ENCODE measurements at places on chromosomes 1 and 21. TPM values are rescaled to one million over a fixed set of nuclear protein-coding genes. Genes with fewer than 3 reads are reported as not detected.
A peak's percentile ranks its signal among the peaks of the same experiment; 100 is the strongest.

The HMGN2 gene
- 1,156 TPM for total RNA-seq

DNA sequence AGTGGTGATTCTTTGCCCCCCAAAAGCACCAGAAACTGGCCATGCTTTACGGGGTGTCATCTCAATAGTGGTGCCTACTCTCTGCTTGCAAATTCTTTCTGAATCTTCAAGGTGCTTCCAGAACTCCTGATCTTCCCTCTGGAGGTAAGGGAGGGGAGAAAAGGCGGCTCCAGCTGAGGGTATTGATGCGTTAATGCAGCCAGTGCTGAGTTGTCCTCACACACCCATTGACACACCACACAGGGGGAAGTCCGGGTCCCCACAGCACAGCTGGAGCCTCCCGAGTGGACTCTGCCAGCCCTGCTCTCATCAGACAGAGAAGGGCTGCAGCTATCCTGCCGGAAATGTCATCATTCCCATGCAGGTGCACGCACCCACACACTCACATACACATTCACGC, 1.2 kb downstream of the VSIG8 start:
- DNase-seq: no peak

DNA sequence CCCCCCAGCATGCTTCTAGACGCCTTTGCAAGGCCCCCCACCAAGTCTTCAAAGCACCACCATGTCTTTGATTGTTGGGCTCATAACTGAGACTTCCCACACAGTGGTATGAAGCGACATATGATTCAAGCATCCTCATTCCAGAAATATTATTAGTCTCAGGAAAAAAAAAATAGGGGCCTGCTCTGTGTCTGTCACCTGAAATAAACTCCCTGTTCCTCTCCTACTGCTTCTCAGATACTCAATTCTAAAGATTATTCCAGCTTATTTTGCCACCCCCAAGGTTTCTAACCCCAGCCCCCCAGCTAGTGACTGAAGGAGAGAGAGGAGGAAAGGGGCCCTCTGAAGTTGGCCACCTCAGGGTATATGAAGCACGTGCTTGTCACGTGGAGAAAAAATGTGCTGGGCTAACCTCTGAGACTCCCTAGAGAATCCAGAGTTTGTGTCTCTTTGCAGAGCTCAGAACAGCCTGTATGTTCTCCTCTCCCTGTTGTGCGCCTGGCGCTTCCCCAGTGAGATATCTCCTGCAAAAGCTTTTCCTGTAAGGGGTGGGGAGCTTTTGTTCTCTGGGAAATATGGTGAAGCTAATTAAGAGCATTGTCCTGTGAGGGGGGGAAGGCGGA, 35.9 kb upstream of the RASAL2 start:
- peak; percentile 47 for DNase-seq

GRCh38 chr1:29785137-29785527, 548.8 kb downstream of the PTPRU start:
- no peak for DNase-seq

DNA sequence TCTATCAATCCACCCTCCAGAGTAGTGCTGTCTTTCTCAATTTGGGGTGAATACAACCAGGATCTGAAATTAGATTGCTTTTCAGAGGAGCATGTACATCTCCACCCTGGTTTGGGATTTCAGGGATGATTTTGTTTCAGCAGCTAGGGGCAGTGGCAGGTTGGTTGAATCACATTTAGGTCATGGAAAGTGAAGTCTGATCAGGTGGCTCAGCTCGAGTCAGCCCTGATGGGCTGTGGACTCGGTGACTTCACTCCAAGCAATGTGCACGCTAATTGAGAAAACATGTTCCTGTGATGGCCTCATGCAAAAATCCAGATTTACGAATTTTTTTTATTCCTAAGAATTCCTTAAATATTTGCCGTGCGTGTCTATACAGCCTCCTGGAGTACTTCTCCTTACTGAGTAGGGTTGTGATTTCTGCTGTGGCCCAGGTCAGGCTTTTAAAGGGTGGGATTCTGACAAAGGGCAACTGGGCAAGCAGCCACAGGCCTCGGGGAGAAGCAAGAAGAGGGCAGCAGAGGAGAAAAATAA, 7.5 kb downstream of the NGF start:
- DNase-seq: peak; percentile 89

DNA sequence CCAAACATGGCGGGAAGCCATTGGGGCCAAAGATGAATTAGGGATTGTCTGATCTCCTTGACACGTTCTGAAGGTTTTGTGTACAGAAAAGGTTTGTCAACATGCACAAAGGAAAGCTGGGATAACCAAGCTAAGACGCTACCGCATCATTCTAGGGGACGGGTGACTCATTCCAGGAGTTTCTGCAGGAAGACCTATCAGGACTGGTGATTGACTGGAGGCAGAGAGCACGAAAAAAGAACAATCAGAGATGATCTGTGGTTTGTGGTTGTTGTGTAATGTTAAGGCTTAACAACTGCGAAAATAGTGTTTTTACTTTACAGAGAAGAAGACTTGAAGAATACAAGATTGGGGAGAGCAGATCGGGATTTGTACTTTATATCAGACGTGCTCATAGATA, 22.2 kb upstream of the ERG start:
- peak; percentile 73 for DNase-seq

The S100PBP gene
- 20.9 TPM for total RNA-seq

The HTR6 gene
- total RNA-seq: not detected

GRCh38 chr1:34060901-34061415, 104.1 kb downstream of the CSMD2 start:
- DNase-seq: no peak

DNA sequence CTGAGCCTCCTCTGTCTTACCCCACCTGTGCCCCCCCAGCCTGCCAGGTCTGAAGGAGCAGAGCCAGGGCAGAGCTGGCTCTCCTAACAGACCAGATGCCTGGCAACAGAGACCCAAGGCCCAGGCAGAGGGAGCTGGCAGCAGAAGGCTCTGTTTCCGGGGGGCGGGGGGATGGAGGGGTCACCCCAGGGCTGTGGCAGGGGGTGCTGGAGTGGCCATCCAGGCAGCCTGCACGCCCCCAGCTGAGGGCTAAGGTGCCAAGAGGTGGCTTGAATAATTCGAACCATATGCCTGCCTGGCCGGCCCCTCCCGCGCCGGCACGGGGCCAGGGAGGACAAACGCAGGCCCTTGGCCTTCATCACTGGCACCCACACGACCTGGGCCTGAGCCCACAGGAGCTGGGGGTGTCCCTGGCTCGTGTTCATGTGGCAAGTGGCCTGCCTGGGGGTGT, 16.0 kb upstream of the PLEKHG5 start:
- no peak for DNase-seq

GRCh38 chr21:41477641-41478318, 30.2 kb downstream of the TMPRSS2 start:
- peak; percentile 59 for DNase-seq

GRCh38 chr1:214305164-214305751, 24.3 kb downstream of the SMYD2 start:
- DNase-seq: no peak

The ITLN2 gene
- not detected for total RNA-seq

The PDPN gene
- 4.1 TPM for total RNA-seq

The GPR25 gene
- total RNA-seq: not detected

The C1orf50 gene
- 9.6 TPM for total RNA-seq

The PANK4 gene
- total RNA-seq: 18.0 TPM

DNA sequence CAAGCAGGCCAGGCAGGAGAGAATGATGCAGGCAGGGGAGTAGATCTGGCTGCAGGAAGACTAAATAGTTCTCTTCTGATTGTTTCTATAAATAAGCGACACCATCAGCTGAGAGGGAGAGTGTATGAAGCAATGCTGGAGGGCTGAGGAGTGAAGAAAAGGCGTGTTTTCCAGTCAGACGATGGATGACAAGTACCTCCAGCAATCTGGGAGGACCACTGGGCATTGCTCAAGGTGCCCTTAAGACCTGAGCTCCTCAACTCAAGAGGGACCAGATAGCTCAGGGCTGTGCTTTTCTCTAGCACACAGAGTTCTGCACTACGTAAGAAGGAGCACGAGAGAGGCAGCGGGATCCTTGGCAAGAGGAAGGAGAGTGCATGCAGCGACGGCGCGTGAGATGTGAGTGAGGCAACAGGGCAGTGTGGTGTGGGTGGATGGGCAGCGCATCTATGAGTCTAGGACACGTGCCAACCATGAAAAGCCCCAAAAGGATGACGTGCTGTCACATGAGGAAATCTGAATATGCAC, 36.0 kb downstream of the PABPC4 start:
- DNase-seq: no peak

DNA sequence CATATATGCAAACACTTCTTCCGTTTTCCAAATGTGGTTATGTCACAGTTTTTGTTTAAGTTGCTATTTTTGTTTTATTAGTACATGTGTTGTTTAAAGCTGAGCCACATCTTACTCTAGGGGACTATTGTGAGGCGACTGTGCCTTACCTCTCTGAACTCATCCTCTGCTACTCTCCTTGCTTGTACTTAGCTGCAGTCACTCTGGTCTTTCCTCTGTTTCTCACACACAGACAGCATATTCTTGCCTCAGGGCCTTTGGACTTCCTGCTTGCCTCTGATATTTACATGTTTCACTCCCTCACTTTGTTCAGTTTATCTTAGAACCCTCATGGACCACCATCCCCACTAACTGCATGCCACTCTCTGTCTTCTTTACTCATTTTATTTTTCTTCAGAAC, 101.1 kb downstream of the MACF1 start:
- peak; percentile 13 for DNase-seq

DNA sequence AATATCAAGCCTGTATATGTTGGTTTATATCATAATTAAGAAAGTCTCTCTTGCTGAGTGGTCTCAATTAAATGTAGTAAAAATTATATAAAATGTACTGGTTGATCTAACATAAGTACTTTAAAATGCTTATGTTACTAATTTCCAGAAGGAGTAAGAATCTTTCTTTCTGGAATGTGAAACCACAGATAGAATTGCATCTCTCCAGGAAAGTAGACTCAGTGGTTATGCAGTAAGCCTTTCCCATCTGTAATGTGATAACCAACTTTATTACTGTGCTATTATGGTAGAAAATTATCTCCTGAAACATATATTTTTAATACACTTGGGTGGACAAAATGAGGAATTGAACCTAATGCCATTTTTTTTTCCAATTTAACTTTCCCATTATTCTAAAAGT, 8.9 kb upstream of the RALGPS2 start:
- DNase-seq: no peak

GRCh38 chr1:70017770-70018169, 187.6 kb downstream of the LRRC40 start:
- DNase-seq: peak; percentile 17

The BCAN gene
- not detected for total RNA-seq

All from M059J (cell line).